ENCODE measurements at places on chromosomes 2 and 18.

DNA sequence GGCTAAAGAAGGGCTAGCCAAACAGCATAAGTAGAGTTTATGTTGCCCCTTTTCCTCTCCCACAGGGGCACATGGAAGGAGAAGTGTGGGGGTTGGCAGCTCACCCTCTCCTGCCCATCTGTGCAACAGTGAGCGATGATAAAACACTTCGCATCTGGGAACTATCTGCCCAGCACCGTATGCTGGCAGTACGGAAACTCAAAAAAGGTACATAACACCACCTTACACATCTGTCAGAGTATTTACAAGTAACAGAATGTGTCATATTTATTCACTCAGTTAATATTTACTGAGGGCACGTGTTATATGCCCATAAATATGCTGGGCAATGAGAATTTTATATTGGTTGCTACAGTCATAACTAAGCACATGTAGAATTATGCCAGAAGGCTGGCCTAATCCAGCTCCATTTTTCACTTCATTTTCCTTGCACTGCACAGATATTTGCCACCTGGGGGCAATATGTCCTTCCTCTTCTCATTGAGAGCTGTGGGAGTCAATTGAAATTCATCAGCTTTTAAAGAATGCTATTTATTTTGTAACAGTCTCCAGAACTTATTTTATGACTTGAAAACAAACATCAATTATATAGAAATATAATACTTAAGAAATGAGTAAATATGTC, 150.6 kb downstream of the RTN4 start:
- DNase-seq, result no peak

DNA sequence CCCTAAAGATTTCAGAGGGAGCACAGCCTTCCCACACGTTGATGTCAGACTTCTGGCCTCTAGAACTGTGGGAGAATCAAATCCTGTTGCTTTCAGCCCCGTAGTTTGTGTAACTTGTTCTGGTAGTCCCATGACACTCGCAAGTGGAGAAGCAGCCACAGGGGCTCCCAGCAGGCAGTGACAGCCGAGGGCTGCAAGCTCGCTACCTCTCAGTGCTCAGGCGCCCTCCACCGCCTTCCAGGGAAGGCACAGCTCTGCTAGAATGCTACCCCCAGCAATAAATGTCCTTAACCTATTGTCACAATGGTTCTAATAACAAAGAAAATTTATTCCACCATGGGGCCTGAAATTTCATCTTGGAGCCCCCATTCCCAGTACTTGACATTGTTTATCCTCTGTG, 143.1 kb upstream of the ZNF236 start:
- no peak for DNase-seq

DNA sequence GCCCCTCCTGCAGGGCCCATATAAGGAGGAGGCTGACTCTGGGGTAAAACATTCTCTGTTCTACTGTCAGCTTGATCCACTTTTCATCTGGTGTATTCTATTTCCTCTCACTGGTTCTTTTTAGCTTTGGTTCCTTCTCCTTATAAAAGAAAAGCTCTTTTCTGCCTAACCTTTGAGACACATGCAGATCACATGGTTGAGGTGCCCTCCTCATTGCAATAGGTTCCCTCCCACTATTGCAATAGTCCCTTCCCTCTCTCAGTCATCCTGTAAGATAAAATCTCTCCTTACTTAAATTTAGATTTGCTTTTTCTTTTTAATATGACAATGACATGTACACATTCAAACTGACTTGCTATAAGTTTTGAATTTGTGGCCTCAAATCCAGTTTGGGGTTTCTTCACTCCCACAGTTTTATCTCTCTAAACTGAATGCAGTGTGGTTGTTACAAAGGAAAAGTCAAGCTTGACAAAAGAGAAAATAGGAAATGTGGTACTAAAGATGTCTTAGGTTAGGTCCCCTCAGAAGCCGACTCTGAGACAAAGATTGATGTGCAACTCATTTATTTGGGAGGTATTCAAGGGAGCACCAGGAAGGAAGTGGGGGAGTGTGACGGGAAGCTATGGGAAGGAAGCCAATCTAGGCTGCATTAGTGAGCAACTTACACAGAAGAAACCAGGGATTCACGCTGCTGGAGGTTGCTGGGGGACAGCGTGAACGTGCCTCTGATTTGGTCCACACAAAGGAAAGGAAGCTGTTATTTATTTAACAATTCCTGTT, 127.6 kb upstream of the LINC00305 start:
- no peak for DNase-seq

DNA sequence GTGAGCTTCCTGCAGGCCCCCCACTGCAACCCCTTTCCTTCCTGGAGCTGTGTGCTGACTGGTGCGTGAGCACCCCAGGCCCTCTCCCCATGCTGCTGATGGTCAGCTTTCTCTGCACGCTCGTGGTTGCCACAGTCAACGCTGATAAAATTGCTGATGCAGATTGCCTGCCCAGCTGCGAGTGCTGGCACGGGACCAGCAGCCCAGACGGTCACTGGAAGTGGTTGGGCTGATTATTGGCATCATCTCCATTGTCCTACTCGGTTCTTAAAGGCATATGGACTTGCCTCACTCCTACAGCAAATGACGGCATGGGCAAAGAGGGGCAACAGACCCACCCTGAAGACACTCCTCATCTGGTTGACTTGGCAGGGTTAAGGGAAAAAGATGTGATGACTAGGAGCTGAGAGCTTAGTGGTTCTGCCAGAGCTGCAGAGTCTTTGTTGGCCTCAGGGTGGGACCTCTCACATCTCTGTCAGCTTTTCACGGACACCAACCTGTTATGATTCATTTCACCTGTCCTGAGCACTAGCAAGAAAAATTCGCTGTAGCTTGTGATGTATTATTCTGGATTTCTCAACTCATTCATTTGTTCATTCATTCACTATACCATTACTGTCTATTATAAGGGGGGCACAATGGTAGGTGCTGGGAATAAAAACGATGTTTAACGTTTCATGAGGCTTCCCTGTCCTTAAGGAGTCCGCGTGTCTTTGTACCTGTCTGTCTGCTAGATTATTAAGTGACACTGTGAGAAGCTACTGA, 38.4 kb downstream of the PAX8 start:
- DNase-seq, result peak; percentile 55

DNA sequence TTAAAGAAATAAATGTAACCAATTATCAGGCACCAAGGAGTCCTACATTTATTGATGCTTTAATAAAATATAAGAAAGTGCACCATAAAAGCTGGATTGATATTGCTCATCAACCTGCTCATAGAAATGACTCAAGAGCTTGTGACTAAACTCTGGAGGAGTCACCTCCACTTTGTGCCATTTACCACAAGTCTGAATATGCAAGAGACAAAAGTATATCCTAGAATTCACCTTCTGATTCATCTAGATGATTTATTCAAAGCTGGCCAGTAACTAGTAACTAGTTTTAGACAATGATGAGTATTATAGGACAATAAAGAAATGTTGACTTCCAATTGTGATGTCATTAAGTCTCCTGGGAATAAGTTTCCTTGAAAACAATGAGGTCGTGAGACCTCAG, 146.0 kb upstream of the SOX11 start:
- no peak for DNase-seq

DNA sequence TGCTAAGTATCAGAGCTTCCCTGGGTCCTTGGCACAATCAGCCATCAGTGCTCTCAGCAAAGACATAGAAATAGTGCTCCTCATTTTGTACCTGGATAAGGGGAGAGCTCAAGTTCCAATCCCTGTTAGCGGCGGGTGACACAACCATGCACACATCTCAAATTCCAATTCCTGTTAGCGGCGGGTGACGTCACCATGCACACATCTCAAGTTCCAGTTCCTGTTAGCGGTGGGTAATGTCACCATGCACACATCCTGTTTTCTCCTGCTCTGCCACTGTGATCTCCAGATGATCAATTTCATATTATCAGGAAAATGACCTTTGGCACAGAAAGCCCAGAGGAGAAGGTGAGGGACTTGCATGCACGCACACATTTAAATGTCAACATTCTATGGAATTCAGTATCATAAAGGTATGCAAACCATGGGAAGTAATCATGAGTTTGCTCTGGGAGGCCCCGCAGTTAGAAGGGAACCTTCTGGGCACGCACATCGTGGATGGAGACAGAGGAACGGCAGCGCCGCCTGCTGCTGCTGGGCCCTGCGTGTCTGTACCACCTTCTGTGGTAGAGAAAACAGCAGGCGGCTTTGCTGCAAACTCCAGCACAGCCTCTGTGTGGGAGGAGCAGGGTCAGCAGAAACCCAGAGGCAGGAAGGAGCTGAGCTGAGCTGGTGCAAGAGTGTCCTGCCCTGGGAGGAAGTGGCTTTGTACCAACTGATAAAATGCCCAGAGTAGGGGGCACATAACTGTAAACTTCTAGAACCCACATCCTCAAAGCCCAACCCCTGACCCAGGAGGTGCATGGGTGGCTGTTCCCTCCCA, 77.8 kb downstream of the MBP start:
- peak; percentile 58 for DNase-seq

DNA sequence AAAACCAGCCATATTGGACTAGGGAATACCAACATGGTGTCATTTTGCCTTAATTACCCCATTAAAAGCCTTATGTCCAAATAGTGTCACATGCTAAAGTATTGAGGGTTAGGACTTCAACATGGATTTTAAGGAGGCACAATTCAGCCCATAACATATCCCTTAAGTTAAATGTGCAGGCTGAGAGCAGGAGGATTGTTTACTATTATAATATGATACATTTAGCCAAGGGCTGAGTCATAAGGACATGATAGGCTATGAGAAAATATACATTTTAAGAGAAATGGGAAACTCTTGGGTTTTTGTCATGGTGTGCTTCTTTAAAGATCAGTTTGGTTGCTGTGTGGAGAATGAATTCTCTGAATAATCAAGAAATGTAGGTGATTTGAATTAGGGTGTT, 136.8 kb downstream of the RDH14 start:
- DNase-seq, result no peak

GRCh38 chr2:86226636-86227520, 27.6 kb downstream of the MRPL35 start:
- no peak for DNase-seq

- no peak for DNase-seq
Measured at GRCh38 chr2:223494496-223494895, 107.7 kb downstream of the SCG2 start.

DNA sequence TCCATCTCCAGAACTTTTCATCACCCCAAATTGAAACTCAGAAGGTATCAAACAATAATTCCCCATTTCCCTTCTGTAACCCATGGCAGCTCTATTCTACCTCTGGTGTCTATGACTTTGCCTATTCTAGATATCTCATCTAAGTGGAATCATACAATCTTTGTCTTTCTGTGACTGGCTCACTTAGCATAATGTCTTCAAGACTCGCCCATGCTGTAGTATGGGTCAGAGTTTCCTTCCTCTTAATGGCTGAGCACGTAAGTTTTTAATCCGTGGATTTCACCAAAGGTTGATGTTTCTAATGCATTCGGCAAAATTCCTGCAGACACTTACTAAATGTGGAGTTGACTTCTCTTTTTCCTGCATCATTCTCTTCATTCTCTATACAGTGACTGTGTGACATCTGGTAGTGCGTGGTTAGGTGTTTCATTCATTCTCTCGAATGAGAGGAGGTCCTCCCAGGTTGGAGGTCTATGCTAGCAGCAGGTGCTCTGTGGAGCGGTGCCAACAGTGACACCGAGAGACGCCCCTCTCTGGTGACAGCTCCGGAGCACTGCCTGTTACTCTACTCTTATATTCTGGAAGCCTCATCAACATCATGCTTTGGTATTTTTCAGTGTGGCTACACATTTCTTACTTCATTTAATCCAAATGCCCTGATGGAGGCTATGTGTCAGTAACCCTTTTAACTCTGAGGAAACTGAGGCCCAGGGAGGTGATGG, 50.1 kb downstream of the ATOH8 start:
- no peak for DNase-seq

DNA sequence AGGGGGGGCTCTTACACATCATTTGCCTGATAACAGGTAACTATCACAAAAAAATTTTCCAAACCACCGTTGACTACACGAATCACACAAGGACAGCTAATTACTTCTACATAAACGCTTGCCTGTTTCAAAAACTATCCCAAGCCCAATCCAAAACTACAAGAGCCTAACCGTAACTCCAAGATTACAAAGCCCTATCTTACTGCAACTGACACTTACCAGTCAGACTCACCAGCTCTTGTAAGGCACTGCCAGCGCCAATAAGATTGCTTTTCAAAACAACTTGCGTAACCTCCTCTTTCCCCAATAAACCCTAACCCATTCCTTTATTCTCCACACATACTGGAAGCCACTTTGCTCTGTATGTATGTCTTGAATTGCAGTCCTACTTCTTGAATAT, 148.4 kb downstream of the NBAS start:
- no peak for DNase-seq

GRCh38 chr2:29123617-29124349, 8.6 kb downstream of the CLIP4 start:
- peak; percentile 32 for DNase-seq

- no peak for DNase-seq
Measured at GRCh38 chr2:53821810-53822209, 35.0 kb downstream of the ERLEC1 start.

DNA sequence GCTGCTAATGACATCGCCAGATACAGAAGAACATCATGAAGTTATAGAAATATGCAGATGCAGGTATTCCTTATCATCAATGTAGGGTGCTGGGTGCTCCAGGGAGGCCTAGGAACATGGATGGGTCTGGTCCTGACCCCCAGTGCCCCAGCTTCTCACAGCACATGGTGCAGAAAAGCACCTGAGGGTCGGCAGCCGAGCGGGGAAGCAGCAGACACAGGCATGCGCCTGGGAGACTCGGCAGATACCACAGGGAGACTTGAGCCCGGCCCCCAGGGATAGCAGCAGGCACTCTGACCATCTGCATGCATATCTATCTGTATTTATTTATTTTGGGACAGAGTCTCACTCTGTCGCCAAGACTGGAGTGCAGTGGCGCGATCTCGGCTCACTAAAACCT, 43.2 kb downstream of the TMEM18 start:
- no peak for DNase-seq

DNA sequence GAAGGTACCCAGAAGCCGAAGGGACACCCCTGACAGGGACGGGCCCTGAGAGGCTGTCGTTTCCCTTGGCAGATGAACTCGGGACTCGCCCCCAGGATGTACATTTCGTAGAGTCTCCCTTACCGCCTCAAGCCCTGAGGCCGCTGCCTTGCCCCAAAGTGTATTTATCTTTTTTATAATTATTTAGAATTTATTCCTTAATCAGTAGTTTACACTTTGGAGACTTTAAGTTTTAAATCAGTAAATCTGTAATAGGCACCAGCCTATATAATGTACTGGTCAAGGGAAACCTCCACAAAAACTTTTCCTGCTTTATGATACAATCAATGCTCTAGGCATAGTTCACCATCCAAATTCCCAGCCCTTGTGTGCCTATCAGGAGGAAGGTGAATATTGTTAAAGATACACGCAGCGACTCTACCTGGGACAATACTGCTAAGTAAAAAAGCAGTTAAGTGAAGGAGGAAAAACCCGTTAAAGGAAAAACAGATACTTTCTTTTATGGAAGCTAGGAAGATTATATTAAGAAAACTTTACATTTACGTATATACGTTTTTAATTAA, 848 bp downstream of the VRK2 start:
- no peak for DNase-seq

DNA sequence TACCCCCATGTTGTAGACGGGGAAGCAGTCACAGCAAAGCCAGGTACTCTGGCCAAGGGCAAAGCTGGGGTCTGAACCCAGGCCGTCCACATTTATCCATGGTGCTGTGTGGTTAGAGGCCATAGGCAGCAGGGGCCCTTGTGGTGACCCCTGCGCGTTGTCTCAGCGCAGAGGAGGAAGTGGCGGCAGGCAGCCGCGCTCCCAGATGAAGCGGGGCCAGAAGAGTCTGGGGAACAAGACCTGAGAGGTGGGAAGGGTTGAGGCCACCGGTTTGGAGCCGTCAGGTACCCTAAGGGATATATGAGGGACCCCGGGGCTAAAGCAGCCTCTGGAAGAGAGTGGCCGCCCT, 770 bp downstream of the ZNF396 start:
- no peak for DNase-seq
